ENCODE measurements at places on chromosomes 5 and 9.

GRCh38 chr5:44051591-44051990 is 337.6 kb downstream of the FGF10 start:
- no peak for DNase-seq

DNA sequence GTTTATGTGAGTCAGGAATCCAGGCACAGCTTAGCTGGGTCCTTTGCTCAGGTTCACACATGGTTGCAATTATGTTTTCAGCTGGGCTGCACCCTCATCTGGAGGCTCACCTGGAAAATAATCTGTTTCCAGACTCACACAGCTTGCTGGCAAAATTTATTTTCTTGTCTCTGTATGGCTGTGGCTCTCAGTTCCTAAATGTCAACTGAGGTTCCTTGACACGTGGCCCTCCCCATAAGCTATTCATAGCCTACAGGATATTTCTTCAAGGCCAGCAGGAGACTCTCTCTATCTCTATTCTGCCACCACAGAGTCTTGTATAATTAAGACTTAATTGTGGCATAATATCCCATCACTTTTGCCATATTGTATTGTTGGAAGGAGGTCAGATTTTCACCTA is 732.0 kb downstream of the CDH18 start:
- no peak for DNase-seq

- DNase-seq = no peak
Observed at GRCh38 chr9:125461636-125462190, 200.1 kb downstream of the GAPVD1 start.

DNA sequence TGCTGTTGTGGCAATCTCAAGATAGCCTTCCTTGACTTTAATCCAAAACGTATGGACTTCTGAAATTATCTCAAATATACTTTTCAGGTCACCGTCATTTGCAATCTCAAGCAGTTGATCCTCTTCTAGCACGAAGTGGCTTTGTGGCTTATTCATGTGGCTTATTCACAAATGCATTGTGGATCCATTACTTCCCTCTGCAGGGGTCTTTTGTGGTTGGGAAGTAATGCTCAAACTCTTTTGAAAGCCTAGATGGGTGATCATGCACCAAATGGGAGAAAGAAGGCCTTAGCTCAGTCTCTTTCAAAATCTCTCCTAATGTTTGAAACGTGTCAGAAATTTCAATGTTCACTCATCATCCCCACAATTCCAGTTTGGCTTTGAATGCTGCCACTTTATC is 597.2 kb upstream of the CDH10 start:
- no peak for DNase-seq

- no peak for DNase-seq
Observed at GRCh38 chr5:74889523-74890105, 23.4 kb upstream of the FAM169A start.

GRCh38 chr9:134968823-134969090 is 51.0 kb upstream of the FCN1 start:
- DNase-seq = no peak

- DNase-seq = no peak
Observed at GRCh38 chr5:133242221-133242835, 190.5 kb downstream of the HSPA4 start.

DNA sequence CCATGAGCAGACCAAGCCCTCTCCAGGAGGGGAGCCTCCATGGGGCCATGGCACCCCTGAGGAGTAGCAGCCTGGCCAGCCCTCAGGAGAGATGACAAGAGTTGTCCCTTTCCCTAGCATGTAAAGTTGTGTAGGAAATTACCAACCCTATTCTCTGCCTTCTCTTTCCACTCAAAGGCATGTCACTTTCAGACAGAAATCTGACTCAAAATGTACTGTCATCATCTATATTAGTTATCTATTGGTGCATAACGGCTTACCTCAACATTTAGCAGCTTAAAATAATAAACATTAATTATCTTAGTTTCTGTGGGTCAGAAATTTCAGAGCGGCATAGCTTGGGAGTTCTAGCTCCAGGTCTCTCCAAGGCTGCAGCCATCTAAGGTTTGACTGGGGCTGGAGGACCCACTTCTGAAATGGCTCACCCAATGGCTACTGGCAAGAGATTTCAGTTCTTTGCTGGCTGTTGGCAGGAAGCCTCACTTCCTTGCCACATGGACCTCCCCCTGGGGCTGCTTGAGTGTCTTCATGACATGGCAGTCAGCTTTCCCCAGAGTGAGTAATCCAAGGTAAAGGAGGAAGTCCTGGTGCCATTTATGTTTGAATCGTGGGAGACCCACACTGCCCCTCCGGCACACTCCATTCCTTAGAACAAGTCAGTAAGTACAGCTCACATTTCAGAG is 632.3 kb downstream of the CCDC171 start:
- no peak for DNase-seq

- no peak for DNase-seq
Observed at GRCh38 chr5:15899481-15899880, 280.1 kb downstream of the MARCHF11 start.

- no peak for DNase-seq
Observed at GRCh38 chr5:121962347-121962670, 534 bp downstream of the SRFBP1 start.

GRCh38 chr9:128124873-128125579 is 2.5 kb downstream of the PTGES2 start:
- DNase-seq = no peak

GRCh38 chr9:70020991-70021571 is 22.6 kb upstream of the MAMDC2 start:
- no peak for DNase-seq

- no peak for DNase-seq
Observed at GRCh38 chr5:14492331-14492964, 89.1 kb upstream of the OTULINL start.

GRCh38 chr9:127557998-127558546 is 54.0 kb upstream of the STXBP1 start:
- DNase-seq = no peak

DNA sequence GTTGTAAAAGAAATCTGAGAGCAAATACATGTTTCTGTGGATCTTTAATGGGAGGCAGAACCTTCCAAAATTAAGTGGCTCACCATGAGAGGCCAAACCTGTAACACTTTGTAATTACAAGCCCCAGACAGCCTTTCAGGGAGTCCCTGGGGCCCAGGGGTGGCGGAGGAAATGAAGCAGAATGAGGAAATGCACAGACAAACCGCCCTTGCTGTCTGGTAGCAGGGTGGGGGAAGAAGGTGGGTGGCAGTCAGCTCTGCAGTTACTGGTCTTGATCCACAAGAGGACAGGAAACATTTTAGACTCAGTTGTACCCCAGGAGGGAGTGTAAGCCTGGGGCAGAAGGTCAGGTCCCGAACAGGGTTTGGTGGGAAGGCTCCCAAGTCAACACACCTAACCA is 6.5 kb downstream of the ARL14EPL start:
- no peak for DNase-seq

DNA sequence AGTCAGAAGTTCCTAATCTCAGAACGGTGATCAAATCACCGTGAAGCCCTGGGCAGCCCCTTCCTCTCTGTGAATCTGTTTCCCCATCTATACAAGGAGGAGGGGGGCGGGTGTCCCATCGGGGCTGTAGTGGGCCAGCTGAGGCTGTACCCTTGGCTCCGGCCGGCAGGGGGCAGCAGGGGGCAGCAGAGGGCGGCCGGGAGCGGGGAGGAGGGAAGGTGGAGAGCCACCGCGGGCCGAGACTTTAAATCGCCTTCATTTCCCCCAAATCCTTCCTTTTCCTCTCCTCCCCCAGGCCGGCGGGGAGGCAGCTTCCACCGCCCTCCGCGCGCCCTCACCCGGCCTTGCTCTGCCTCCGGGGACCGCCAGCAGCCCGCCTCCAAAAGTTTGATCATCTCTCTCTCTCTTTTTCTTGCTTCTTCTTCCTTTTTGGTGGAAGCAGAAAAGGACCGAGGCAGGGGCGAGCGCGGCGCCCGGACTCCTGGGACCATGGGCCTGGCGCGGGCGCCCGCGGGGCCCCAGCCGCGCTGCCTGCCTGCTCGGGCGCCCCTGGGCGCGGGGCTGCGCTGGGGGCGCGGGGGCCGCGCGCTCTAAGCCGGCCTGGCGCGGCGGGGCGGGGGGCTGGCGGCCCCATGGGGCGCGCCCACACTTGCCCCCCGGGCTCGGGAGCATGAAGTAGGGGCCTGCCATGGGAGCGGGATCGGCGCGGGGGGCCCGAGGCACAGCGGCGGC is at the start of gene COL27A1:
TSS of gene COL27A1 (plus strand) at position 275 of the 732 bp plus-strand sequence. CDS start at position 689, 414 bp downstream.
- no peak for DNase-seq

- DNase-seq = no peak
Observed at GRCh38 chr5:34053133-34053532, 10.1 kb upstream of the C1QTNF3 start.

DNA sequence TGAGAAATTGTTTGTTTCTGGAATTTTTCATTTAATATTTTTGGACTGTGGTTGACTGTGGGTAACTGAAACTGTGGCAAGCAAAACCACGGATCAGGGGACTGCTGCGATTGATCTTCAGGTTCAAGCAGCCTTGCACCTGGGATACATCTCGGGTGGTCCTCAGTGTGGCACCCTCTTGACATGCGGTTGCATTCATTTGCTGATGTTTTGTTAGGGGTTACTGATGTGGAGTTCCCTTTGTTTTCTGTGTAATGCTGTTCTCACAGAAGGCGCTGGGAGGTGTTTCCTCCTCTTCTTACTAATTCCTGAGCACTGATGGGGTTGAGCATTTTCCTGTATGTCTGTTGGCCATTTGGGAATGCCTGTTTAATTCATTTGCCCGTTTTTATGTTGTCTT is 60.4 kb downstream of the EHMT1 start:
- DNase-seq = no peak

GRCh38 chr9:113603048-113603375 is 139.5 kb downstream of the RGS3 start:
- DNase-seq = no peak

- no peak for DNase-seq
Observed at GRCh38 chr5:38463634-38464521, 92.6 kb downstream of the LIFR start.

- DNase-seq = no peak
Observed at GRCh38 chr5:33848554-33848953, 43.2 kb downstream of the ADAMTS12 start.

- no peak for DNase-seq
Observed at GRCh38 chr5:135235551-135236227, 163.3 kb downstream of the MACROH2A1 start.

DNA sequence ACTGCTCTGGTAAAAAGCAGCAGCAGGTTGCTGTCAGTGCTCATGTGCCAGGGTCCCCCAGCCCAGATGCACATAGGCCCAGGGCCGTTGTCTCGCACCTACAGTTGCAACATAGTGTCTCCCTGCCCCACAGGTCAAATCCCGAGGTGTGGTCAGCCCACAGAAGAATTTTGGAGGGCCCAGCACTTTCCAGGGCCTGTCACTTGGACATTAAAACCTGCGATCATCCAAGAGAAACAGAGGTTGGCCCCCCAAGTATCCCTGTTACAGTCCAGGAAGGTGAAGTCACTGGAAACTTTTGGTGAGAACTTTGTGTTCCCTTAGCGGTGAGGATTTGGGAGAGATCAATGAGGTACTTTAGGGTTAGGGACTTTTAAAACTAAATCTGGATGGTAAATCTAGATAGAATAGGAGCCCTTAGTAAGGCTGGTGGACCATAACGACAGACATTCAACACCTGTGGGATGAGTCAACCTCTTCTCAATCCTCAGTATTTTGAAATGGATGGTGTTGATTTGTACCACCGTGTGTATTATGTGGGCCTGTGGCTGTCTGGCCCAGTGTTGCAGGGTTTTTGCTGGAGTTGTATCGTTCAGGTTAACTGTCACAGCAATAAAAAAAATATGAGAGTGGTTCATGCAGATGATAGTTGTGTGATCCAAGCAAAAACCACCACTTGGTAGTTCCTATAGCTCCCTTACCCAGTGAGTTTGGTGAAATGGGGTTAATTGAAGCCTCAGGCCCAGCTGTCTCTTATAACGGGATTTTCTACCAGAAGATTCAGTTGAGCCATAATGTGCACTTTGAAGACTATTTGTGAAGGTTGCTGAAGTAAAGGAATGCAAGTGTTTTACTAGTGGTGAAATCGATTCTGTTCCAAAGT is 19.2 kb downstream of the OR2S2 start:
- no peak for DNase-seq

GRCh38 chr9:93307468-93308157 is 123.7 kb downstream of the WNK2 start:
- no peak for DNase-seq

DNA sequence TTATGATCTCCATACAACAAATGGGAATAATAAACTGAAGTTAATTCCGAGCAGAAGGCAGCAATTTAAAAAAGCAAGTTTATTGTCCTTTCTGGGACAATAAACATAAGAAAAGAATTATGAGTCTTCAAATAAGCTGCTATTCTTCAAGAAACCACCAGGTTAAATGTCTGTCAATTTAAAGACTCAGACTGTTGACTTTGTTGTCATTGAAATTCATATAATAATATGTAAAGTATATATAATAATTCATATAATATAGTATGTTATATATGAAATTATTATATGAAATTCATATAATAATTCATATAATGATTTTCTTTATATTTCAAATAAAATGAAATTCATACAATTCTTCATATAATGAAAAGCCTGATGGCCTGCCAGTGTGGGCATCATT is 497.5 kb upstream of the RGMB start:
- no peak for DNase-seq

DNA sequence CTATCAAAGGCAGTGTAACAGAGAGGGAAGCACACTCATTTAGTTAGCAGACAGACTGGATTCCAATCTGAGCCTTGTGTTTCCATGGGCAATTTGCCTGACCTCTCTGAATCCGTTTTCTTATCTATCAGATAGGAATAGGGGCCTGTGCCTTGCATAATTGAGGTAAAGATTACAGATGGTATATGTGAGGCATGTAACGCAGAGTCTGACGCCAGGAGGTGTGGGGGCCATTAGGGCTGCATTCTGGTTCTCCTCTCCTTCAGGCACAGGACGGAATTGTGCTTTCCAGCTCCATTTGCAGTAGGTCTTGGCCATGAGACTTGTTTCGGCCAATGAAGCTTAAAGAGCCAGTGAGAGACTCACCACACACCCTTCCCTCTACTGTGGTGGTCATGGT is 97.6 kb downstream of the FRMD3 start:
- DNase-seq = no peak

DNA sequence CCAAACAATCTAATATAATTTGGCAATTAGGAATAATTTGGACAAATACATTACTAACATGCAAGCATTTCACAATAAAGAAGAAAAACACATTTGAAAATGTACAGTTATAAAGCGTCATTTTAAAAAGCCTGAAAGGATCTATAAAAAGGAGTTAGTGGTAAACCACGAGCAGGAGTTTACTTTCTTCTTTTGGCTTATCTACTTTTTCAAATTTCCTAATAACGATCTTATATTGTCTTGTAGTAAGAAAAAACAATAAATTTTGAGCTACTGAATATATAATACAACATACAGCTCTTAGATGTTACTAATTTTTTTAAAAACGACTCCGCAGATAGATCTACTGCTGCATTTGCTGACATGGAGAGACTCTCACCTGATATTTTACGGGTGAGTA is 79.9 kb downstream of the SMIM23 start:
- DNase-seq = peak; percentile 39

- no peak for DNase-seq
Observed at GRCh38 chr5:136676685-136677084, 311.3 kb upstream of the TRPC7 start.

Measured in SIG-M5 (cell line).